ENCODE measurements at places on chromosomes 5 and 9.

- no peak for DNase-seq
- H3K27me3 ChIP-seq: peaks cover 10% of the 10 kb centered on the region
- no peak overlapping the region for H3K27ac ChIP-seq
- H3K4me3 ChIP-seq: no peak overlapping the region
These were observed 85.2 kb upstream of the HTR4 start for GRCh38 chr5:148739524-148739923.

GRCh38 chr9:124906966-124907365, 33.9 kb downstream of the GOLGA1 start:
- H3K4me1 ChIP-seq: peaks cover 10% of the 10 kb centered on the region
- H3K27me3 ChIP-seq: no peaks in the 10 kb centered on the region
- no peak overlapping the region for H3K27ac ChIP-seq
- H3K4me3 ChIP-seq: no peak overlapping the region

- DNase-seq: no peak
- no peak overlapping the region for H3K4me3 ChIP-seq
- no peaks in the 10 kb centered on the region for H3K4me1 ChIP-seq
These were observed 280.7 kb downstream of the PRELID2 start for GRCh38 chr5:145554399-145554798.

DNA sequence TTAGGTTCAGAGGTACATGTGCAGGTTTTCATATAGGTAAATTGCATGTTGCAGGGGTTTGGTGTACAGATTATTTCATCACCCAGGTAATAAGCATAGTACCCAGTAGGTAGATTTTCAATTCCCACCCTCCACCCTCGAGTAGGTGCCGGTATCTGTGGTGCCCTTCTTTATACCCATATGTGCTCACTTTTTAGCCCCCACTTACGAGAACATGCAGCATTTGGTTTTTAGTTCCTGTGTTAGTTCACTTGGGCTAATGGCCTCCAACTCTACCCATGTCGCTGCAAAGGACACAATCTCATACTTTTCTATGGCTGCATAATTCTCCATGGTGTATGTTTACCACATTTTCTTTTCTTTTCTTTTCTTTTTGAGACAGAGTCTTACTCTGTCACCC, 21.2 kb downstream of the ITK start:
- no peaks in the 10 kb centered on the region for H3K4me1 ChIP-seq
- DNase-seq: no peak
- H3K27ac ChIP-seq: no peak overlapping the region
- peaks cover 5% of the 10 kb centered on the region for H3K27me3 ChIP-seq

GRCh38 chr9:73426269-73426668, 274.6 kb downstream of the ANXA1 start:
- no peak for DNase-seq
- no peak overlapping the region for H3K4me3 ChIP-seq
- no peaks in the 10 kb centered on the region for H3K27me3 ChIP-seq
- H3K36me3 ChIP-seq: no peaks in the 10 kb centered on the region
- no peak overlapping the region for H3K27ac ChIP-seq

GRCh38 chr5:65151614-65152013, 330.1 kb downstream of the ADAMTS6 start:
- no peaks in the 10 kb centered on the region for H3K36me3 ChIP-seq
- no peak overlapping the region for H3K27ac ChIP-seq
- no peaks in the 10 kb centered on the region for H3K27me3 ChIP-seq
- DNase-seq: no peak

DNA sequence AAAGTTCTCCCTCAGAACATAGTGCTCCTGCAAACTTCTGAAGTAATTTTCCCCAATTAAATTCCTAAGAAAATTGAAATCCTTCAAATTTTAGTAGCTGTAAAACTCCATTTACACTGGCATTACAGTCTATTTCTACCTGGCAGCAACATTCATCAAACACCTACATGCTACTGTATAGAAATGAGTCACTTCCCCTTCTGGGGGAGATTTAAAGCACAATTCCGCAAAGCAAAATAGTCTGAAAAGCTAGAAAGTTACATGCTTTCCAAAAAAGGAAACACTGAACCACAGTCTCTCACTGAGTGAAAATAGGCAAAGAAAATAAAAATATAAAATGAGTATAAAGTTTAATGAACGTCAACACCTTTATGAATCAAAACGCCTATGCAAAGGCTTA, 43.3 kb downstream of the MCTP1 start:
- no peaks in the 10 kb centered on the region for H3K36me3 ChIP-seq
- H3K4me3 ChIP-seq: no peak overlapping the region
- H3K27ac ChIP-seq: no peak overlapping the region
- DNase-seq: no peak
- H3K4me1 ChIP-seq: no peaks in the 10 kb centered on the region
- no peaks in the 10 kb centered on the region for H3K27me3 ChIP-seq

DNA sequence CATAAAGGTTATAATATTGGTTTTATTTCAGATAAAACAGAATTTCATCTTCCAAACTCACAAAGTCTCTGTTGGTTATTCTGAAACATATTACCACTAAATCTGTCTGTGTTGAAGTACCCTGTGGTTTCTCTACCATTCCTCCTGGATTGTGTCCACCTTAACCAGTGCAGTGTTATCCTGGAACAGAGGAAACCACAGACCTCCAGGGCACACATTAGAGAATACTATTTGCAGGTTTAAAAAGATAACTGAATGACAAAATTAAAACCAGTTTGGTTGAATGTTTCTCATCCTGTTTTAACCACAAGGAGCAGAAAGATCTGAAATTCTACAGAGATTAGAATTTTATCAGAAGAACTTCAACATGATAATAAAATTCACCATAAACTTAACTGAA, 251.8 kb downstream of the CWC27 start:
- peaks cover 5% of the 10 kb centered on the region for H3K4me1 ChIP-seq
- no peaks in the 10 kb centered on the region for H3K27me3 ChIP-seq
- no peak overlapping the region for H3K4me3 ChIP-seq
- no peak overlapping the region for H3K27ac ChIP-seq

- H3K27me3 ChIP-seq: peaks cover 35% of the 10 kb centered on the region
- no peak for DNase-seq
These were observed 276.6 kb upstream of the IRX2 start for GRCh38 chr5:3027866-3028635.

GRCh38 chr5:152309926-152310450, 95.1 kb downstream of the NMUR2 start:
- DNase-seq: no peak
- no peaks in the 10 kb centered on the region for H3K4me1 ChIP-seq
- no peaks in the 10 kb centered on the region for H3K36me3 ChIP-seq
- H3K27me3 ChIP-seq: no peaks in the 10 kb centered on the region

DNA sequence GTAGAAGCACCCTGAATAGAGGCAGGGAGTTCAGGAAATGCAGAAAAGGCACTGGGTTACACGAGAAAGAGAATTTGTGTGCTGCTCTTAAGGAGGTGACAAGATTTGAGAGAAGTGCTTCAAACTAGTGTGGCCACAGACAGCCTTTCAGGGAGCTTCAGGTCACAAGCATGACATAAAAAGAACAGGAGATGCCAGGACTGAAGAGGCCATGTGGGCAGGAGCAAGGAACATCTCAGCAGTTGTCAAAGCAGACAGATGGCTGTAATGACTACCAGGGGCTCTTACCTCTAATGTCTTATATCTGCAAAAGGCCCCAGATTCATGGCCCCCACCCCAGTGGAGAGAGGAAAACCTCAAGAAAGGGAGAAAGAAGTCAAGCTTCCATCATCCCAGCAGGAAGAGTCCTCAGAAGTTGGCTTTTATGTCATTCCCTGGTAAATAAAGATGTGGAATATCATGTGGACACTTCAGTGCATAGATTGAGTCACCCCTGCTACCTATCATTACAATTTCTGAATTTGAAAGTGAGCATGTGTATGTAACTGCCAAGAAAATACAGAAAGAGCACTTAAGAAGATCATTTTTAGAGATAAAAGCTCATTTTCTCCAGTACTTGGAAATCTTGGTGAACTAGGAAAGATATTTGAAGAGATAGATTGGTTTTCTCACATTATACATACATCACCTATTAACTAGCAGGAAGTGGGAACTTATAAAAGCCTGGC, 214.4 kb upstream of the RORB start:
- H3K27me3 ChIP-seq: no peaks in the 10 kb centered on the region
- no peak overlapping the region for H3K27ac ChIP-seq
- no peak overlapping the region for H3K4me3 ChIP-seq
- H3K4me1 ChIP-seq: no peaks in the 10 kb centered on the region

GRCh38 chr9:13205824-13206223, 73.7 kb downstream of the MPDZ start:
- H3K36me3 ChIP-seq: no peaks in the 10 kb centered on the region
- no peak for DNase-seq
- no peak overlapping the region for H3K4me3 ChIP-seq
- H3K27me3 ChIP-seq: no peaks in the 10 kb centered on the region

DNA sequence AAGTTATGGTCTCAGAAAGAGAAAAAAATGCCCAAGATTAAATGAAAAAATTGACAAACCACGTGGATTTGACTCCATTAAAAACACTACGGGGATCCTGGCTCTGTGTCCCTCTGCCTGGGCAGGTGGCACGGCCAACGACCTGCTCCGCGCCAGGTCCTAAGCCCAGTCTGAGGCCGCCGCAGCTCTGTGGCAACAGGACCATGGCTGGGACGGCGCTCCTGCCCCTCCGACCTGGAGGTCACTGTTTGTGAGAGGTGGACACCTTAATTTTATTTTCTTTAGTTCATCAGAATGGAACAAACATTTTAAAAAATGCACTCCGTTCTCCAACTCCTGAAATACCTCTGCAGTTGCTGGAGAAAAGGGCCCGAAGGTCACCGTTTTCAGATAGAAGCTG, 369.4 kb downstream of the CDH9 start:
- H3K27ac ChIP-seq: no peak overlapping the region
- no peaks in the 10 kb centered on the region for H3K27me3 ChIP-seq
- no peak overlapping the region for H3K4me3 ChIP-seq
- no peaks in the 10 kb centered on the region for H3K36me3 ChIP-seq
- no peaks in the 10 kb centered on the region for H3K4me1 ChIP-seq

GRCh38 chr5:139222346-139222745, 24.2 kb upstream of the SIL1 start:
- H3K27ac ChIP-seq: no peak overlapping the region
- H3K27me3 ChIP-seq: no peaks in the 10 kb centered on the region
- DNase-seq: no peak
- H3K36me3 ChIP-seq: no peaks in the 10 kb centered on the region
- H3K4me1 ChIP-seq: no peaks in the 10 kb centered on the region
- H3K4me3 ChIP-seq: no peak overlapping the region

- no peak overlapping the region for H3K4me3 ChIP-seq
- H3K4me1 ChIP-seq: no peaks in the 10 kb centered on the region
- no peaks in the 10 kb centered on the region for H3K27me3 ChIP-seq
These were observed 12.2 kb downstream of the MEGF9 start for GRCh38 chr9:120702075-120702474.

DNA sequence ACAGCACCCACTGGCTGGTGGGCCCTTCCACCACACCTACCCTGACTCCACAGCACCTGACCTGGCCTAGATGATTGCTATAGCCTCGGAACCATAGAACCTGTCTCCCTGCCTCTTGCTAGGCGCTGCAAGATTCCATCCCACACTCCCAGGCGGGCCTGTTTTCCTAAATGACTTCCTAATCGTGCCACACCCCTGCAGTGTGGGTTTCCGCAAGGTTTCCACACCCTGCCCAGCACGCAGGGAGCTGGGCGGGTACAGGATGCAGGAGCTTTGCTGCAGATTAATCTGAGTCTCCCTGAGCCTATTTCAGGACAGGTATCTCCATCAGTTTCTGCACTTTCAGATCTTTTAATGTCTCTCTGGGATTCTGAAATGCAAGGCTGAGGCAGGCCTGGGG, 62.9 kb downstream of the SHB start:
- H3K27ac ChIP-seq: no peak overlapping the region
- no peaks in the 10 kb centered on the region for H3K36me3 ChIP-seq
- H3K4me1 ChIP-seq: peaks cover 17% of the 10 kb centered on the region
- no peaks in the 10 kb centered on the region for H3K27me3 ChIP-seq

DNA sequence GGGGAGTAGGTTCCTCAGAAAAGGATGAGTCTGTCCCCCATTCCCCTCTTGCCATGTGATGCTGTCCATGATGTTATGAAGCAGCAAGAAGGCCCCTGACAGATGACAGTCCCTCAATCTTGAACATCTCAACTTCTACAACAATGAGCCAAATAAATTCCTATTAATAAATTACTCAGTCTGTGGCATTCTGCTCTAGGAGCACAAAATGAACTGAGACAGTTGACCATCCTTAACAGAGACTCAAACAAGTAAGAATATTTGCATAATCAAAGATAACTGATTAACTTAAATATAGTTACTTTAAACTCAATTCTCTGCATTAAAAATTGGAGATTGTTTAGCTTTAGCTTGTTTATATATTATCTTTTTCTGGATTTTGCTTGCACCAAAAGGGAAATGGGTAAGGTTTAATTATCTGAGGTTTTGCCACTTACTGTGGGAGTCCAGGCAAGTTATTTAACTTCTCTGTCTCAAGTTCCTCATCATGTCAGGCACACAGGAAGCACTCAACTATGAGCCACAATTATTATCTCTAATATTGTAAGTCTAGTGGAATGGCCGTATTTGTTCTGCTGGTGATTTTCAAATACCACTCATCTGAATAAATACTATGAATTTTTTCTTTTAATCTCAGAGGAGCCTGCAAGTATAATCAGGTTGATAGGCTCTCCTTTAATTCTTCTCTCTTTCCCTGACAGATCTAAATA, 162.9 kb downstream of the TSSK1B start:
- no peaks in the 10 kb centered on the region for H3K36me3 ChIP-seq
- no peaks in the 10 kb centered on the region for H3K4me1 ChIP-seq
- no peak overlapping the region for H3K27ac ChIP-seq

- H3K36me3 ChIP-seq: no peaks in the 10 kb centered on the region
- DNase-seq: no peak
- H3K27ac ChIP-seq: no peak overlapping the region
- H3K4me3 ChIP-seq: no peak overlapping the region
- peaks cover 2% of the 10 kb centered on the region for H3K27me3 ChIP-seq
- H3K4me1 ChIP-seq: no peaks in the 10 kb centered on the region
These were observed 12.2 kb upstream of the SPDL1 start for GRCh38 chr5:169571355-169571754.

DNA sequence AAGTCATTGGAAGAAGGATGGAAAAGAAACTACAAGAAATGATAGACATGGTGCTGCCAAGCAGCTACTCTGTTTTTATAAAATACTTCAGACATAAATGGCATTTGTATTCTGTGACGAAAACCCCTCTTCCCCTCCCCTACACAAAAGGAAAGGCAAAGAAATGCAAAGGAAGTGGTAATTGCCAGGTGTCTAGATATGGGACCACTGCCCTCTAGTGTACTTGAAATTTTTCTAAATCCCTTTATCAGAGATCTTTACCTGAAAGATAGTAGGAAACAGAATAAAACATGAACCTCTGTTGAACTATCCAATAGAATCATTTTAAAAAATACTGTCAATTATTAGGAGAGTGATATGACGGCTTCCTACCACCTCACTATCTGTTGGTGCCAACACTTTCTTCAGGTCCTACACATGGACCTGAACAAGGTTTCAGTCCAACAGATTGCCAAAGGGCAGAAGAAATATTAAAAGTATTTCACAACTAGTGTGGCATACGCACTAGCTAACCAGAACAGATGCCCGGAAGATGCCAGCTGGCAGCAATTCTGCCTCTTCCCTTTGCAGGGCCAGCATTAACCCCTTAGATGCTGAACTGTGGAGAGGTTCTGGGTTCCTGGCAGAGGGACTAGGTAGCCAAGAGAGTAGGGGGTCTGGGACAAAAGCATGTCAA, 104.1 kb downstream of the TSSK1B start:
- no peaks in the 10 kb centered on the region for H3K36me3 ChIP-seq
- H3K27ac ChIP-seq: no peak overlapping the region
- H3K4me1 ChIP-seq: no peaks in the 10 kb centered on the region
- peak; percentile 15 for DNase-seq

GRCh38 chr9:124132671-124133147, 121.1 kb downstream of the LHX2 start:
- no peak overlapping the region for H3K4me3 ChIP-seq
- DNase-seq: no peak
- H3K27me3 ChIP-seq: peaks cover 9% of the 10 kb centered on the region
- H3K4me1 ChIP-seq: peaks cover 3% of the 10 kb centered on the region
- no peak overlapping the region for H3K27ac ChIP-seq
